SW 1271 (cell line): ENCODE measurements at places on chromosomes 7 and 10.

GRCh38 chr7:127252778-127253280 lies at the start of gene GRM8:
Gene GRM8, minus strand, starts transcription at chr7:127252941.
- DNase-seq: peak; percentile 41

GRCh38 chr7:16465469-16466361 lies at the start of gene SOSTDC1:
Gene SOSTDC1, minus strand, starts transcription at chr7:16465738. Its CDS starts 70 bp downstream, at chr7:16465668.
- DNase-seq: no peak

DNA sequence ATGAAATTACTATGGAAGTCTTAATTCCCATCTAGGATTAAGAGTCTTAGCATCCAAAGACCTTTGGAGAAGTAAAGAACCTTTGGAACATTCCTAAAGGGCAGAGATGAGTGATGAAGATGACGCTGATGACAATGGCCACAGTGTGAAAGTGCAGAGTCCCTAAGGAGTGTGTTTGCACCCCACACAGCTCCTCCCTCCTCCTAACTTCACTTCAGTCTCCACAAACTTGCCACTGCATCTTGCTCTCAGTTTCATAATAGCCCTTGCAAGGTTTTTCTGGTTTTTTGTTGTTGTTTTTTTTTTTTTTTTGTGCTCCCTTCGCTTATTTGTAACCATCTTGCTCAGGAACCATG lies 117.5 kb upstream of the ANLN start:
- DNase-seq: no peak

- no peak for DNase-seq
Measured at GRCh38 chr7:140423501-140423900, 19.6 kb downstream of the RAB19 start.

DNA sequence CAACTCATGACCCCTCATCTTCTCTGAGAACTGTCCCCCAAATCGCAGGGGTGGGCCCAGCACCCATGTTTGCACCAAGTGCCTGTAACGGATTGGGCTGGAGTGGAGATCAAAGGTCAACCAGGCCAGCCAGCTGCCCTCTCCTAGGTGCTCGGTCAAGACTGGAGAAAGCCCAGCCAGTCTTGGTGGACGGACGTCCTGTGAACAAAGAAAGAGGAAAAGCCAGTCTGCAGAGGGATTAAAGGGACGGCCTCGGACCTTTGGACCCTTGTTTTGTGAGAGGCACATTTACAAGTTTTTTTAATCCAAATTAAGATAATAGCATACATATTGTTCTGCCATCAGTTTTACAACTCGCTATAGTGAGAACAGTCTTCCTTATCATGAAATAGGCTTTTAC lies 31.7 kb upstream of the GALNTL5 start:
- DNase-seq: no peak

GRCh38 chr10:80137920-80138319 lies 5.4 kb downstream of the PLAC9 start:
- no peak for DNase-seq

DNA sequence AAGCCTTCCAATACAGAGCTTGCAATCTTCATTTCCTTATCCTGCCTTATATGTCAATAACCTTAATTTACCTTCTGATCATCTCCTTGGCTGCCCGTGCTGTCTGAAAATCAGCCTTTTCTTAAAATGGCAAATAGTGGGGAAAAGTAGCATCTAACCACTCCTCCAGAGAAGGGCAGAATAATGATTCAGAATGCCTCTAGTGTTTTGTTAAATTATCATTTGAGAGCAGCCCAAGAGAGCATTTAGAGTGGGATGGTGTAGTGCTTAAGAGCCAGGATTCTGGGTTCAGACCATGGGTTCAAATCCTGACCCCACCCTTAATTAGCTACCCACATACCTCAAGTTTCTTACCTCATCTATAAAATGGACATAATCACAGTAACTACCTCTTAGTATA lies 4.6 kb upstream of the TMEM139 start:
- DNase-seq: no peak

- DNase-seq: no peak
Measured at GRCh38 chr7:37007268-37007667, 283.0 kb upstream of the AOAH start.

DNA sequence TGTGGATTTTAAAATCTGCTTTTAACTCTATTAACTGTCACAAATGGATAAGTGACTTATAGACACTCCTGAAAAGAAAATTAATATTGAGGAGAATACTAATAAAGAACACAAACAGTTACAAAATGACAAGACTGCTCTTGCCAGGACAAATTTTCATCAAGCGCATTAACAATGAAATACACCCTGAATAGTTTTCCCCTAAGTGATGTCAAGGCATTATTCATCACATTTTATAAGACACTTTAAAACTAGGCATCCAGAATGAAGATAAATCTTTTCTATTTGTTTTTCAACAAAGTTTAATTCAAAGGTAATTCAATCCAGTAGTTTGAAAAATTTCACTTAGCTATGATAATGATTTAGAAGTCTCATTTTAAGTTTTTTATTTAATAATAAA lies 110.5 kb upstream of the SEC61G start:
- DNase-seq: no peak

DNA sequence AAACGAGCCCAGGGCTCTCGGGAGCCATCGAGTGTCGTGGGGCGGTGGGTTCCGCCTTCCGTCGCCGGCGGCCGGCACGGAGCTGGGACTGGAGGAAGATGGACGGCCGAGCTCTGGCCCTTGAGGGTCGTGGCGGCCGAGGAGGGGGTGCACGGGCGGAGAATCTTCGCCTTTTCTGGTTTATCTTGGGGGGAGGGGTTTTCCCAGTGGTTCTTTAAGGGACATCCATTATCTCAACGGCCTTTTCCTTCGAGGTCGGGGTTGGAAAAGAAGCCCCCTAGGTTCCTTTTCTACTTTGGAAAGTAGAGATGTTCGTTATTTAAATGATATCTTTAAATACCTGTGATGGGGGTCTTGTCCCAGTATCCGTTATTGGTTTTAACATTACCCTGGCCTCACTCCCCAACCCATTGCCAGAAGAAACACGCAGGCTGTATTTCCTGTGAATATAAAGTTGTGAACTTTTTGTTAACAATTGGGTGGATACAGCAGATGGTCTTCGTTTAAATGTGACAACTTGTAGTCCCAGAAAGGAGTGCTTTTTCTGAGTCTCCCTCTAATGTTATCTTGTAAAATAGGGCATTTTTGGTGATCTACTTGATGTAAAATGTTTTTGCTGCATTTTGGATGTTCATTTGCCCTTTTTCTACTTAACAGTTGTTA lies 765 bp downstream of the CCAR1 start:
- no peak for DNase-seq

DNA sequence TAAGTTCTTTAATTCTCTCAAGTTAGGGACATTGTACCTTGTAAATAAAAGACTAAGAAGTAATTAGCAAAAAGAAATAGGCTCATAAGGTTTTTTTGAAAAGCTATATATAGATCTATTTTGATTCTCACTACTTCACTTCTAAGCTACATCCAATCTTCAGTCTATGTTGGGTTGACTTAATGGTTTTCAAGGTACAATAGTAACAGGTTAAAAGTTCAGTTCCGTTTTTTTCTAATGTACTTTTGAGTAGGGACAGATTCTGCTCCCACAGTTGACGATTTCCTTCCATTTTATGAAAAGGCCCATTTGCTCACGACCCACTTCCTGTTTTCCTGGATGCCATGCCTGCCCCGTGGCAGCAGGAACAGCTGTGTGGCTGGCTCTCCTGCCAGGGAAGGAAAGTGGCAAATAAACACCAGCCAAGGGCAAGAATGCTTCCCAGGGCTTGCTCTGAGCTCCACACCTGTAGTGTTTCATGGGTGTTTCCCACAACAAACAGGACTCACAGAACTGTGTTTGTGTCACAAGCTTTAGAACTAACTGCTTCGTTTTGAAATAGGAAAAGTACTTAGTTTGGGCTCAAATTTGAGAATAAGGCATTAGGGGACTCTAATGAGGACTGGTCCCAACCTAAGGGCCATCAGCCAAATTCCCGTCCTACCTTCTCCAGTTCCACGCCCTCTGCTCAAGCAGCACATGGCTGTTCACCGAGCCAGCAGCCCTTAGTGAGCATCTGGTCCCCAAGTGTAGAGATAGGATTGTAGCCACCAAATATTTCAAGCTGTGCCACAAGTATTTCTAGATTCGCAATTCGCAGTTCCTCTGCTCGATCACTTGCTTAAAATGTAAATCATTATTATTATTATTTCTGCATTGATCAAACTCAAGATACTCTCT lies 240.7 kb downstream of the COBL start:
- no peak for DNase-seq

GRCh38 chr7:26854876-26855855 lies 9.2 kb downstream of the SKAP2 start:
- DNase-seq: no peak

- DNase-seq: no peak
Measured at GRCh38 chr10:3832022-3832786, 47.2 kb upstream of the KLF6 start.

- DNase-seq: no peak
Measured at GRCh38 chr10:33258967-33259366, 75.5 kb downstream of the NRP1 start.

GRCh38 chr7:32905175-32905662 lies 13.7 kb upstream of the KBTBD2 start:
- DNase-seq: peak; percentile 80
